ENCODE measurements at places on chromosomes 3 and 15.

GRCh38 chr15:96701877-96702276, 371.4 kb downstream of the NR2F2 start:
- DNase-seq, result no peak

DNA sequence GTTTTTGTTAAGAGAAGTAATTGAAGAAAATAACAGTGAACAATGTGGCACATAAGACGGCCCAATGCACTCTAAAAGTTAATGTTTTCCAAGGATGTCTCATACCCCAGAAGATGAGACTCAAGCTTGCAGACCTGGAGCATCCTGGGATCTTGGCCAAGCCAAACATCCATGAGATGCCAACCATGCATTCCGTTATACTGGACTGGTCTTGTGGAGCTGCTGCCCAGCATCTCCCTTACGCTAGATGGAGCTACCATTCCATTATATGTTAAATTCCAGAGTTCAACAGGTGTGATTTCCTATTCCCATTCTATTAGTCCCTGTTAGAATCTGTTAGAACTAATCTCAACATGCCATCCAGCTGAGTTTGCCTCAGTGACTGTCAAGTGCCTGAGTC, 181.8 kb downstream of the PDCD6IP start:
- no peak for DNase-seq

DNA sequence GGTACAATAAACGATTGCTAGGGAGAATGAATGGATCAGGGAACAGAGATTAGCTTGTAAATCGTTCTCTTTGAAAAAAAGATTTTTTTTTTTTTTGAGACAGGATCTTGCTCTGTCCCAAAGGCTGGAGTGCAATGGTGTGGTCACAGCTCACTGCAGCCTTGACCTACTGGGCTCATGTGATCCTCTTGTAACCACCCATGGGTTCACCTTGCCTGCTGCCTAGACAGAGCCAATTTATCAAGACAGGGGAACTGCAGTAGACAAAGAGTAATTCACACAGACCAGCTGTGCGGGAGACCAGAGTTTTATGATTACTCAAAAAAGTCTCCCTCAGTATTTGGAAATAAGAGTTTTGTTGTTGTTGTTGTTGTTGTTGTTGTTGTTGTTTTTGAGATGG, 39.6 kb downstream of the METTL6 start:
- DNase-seq, result no peak

GRCh38 chr15:83571820-83572707, 81.9 kb upstream of the ADAMTSL3 start:
- DNase-seq, result no peak

GRCh38 chr3:182364723-182365650, 428.3 kb upstream of the ATP11B start:
- peak; percentile 97 for DNase-seq

GRCh38 chr3:31962801-31963205, 18.3 kb downstream of the OSBPL10 start:
- no peak for DNase-seq

All from NCI-H1436 (cell line).